SK-N-MC (cell line): ENCODE measurements at places on chromosomes 7 and 10.

DNA sequence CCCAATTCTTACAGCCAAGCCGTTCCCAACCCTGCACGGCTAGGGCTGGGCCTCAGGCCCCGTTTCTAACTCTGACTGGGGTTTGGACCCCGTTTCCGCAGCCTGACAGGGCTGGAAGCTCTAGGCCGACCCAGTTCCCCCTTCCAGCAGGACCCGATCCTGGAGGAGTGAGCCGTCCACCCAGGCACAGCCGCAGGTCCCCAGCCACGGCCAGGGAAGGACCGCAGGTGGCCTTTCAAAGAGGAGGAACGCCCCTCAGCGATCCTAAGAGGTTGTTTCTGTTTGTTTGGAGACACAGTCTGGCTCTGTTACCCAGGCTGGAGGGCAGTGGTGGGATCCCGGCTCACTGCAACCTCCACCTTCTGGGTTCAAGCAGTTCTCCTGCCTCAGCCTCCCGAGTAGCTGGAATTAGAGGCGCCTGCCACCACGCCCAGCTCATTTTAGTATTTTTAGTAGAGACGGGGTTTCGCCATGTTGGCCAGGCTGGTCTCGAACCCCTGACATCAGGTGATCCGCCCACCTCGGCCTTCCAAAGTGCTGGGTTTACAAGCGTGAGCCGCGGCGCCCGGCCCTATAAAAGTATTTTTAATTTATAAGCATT, 778 bp upstream of the GET4 start:
- DNase-seq: no peak

GRCh38 chr10:24759672-24760071, 36.0 kb upstream of the ARHGAP21 start:
- no peak for DNase-seq

- no peak for DNase-seq
These were observed 100.7 kb downstream of the IQUB start for GRCh38 chr7:123433665-123434064.

DNA sequence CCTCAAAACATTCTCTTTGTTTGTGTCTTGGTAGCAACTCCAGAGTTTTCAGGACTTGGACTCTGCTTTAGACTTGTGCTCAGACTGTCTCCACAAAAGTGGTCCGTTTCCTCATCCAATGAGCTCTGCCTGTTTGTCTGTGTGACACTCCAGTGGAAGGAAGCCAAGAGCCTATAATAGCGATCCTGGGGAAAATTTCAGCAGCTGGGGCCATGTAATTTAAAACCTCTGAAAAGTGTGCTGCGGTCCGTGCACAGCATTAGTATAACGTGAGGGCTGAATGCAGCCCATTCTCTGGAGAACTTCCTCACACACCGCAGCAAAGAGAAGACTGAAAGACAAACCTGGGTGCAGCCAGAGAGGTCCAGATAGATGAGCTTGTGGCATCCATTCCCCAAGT, at the start of gene LRRC17:
TSS of gene LRRC17 (plus strand) at position 259 of the 400 bp plus-strand sequence. CDS start 20,914 bp downstream, outside the sequence.
- DNase-seq: peak; percentile 66

- no peak for DNase-seq
These were observed 10.3 kb downstream of the GRIFIN start for GRCh38 chr7:2465928-2466327.

- no peak for DNase-seq
These were observed 13.7 kb downstream of the CALML3 start for GRCh38 chr10:5538446-5538845.

DNA sequence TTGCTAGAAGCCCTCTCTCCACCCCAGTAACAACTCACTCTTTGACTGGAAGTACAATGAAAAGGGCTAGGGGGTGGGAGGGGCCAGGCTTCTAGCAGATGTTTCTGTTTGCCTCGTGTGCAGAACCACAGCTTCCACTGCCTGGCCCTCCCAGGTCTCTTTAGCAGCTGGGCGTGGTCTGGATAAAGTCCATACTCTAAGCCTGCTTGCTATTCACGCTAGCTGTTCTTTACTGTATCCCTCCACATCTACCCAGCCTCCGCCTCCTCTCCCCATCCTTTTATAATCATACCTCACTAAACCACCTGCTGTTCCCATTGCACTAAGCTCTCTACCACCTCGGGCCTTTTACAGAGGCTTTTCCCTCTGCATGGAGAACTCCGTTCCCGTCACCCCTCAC, 288.8 kb downstream of the CAMK1D start:
- no peak for DNase-seq
